ENCODE measurements at places on chromosomes 7 and 10.
A peak's percentile ranks its signal among the peaks of the same experiment; 100 is the strongest.

DNA sequence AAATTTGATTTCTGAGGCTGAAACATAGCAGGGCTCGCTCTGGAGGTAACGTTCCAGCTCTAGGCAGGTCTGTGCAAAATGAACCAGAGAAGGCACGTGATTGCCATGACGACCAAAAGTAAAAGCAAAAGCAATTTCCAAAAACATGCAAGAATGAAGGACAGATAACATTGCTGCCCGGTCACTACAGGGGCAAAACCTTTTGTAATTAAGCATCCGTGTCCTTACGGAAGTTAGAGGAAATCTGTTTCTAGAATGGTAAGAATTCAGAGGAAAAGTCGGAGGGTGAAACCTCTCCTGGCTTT lies 2.9 kb downstream of the KLF6 start:
- no peak for DNase-seq

DNA sequence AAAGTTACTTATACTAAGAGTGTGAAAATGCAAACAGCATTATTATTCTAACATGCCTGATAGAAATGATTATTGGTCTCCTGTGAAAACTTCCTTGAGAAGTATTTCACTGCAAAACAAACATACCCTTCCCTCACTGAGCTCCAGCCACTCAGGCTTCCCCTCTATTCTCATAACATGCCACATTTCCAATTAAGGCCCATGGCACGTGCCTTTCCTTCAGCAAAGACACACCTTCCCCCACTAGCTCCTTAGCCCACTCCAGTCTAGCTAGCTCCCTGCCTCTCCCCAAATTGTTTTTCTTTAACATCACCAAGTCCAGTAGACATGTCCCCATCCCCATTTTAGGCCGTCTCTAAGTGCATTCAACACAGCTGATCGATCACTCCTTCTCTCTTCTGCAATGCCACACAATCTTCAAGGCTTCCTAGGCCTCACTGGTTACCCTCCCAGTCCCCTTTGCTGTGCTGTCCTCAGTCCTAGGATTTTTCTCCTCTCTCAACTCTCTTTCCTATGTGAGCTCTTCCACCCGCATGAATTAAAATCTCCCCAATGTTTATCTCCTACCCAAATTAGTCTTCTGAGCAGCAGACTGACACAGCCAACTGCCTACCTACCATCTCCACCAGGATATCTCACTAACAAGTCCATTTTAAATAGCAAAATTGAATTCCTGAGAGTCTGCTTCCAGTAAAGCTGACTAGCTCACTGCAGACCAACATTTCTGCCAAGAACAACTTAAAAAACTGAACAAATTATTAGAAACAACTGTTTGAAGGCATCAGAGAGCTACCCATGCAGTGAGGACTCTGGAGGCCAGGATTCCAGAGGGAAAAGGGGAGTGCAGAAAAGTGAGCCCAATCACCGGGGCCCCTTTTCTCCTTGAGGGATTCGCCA lies 11.9 kb downstream of the CYTH3 start:
- no peak for DNase-seq

DNA sequence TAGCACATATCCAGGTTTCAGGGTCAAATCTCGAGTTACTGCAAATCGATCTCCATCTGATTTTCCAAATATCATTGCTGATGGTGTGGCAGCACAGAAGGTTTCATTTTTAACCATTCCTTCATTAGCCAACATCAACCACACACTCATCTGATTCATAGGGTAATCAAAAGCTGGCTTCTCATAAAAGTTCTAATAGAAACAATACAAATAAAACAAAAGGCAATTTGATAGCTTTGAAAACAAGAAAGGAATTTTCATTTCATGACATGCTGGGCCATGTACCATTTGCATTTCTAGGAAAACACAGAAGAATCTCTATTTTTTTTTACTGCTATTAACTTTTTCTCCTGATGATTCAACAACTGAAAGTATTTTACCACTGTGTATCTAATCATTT lies 147.7 kb upstream of the SLC26A5 start:
- DNase-seq: no peak

GRCh38 chr7:42432644-42433043 lies 195.6 kb upstream of the GLI3 start:
- DNase-seq: no peak

DNA sequence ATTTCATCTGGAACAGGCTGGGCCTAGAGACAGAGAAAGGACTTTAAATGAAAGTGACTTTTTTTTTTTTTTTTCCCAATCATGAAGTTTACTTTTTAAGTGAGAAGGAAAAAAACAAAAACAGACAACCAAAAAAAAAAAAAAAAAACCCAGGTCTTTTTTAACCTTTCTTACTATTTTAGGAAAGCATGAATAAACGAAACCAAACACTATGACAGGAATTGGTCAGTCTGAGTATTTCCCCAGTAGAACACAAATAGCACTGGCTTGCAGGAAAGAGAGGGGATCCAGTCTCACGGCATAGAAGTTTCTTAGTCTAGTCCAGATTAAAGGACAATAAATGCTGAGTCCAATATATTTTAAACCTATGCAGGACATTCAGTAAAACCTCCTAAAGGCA lies 180.5 kb upstream of the CCDC6 start:
- DNase-seq: no peak

DNA sequence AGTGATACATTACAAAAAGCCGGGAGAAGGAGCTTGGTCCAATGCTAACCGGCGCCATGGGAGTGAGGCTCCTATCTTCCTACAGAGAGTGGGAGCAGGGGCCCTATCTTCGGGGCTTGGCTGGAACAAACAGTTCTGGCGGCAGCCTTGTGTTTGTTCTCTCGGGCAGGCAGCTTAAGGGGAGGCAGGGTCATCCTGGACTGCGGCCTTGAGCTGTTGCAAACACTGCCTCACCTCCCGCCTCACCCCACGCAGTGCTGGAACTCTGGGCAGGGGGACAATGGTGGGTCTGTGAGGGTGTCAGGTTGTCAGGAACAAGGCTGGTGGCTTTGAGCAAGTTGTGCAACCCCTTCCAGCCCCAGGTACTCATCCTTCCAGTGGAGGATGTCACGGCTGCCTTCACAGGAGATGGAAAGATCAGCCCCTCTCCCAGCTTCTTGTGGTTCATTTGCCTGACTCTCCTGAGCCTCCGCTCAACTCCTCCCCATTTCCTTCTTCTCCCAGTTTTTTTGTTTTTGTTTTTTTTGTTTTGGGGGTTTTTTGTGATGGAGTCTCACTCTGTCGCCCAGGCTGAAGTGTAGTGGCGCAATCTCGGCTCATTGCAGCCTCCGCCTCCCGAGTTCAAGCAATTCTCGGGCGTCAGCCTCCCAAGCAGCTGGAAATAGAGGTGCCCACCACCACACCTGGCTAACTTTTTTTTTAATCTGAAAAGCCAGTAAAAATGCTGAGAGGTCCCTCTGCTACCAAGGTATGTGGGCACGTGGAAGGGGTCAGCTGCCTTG lies 57.4 kb downstream of the SPOCK2 start:
- DNase-seq: no peak

DNA sequence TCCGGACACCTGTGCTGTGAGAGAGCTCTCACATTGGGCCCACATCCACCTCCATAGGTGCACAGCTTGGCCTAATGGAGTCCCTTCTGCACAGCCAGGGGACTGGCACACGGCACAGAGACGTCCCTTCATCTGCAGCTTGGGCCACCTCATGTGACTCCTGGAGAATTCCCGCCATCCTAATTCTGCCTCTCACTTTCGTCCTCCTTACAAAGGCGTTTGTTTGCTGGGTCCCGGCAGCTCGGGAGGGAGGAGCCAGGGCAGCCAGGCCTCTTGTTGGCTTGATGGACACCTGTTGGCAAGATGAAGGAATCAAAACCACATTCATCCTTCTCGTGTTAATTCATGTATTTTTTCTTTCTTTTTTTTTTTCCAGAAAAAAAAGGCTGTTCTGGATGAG lies 30.7 kb upstream of the TTYH3 start:
- no peak for DNase-seq

DNA sequence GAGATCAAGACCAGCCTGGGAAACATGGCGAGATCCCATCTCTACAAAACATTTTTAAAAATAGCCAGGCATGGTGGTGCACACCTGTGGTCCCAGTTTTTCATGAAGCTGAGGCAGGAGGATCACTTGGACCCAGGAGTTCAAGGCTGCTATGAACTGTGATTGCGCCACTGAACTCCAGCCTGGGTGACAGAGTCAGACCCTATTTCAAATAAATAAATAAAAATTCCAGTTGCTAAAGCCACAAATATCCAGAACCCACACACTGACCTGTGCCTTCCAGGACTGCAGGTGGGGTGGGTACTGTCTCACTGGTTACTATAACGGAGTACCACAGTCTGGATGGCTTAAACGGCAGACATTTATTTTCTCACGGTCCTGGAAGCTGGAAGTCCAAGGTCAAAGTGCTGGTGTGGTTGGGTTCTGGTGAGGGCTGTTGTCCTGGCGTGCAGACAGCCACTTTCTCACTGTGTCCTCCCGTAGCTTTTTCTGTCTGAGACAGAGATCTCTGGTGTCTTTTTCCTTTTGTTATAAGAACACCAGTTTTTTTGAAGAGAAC lies 38.8 kb downstream of the ASB13 start:
- DNase-seq: no peak

DNA sequence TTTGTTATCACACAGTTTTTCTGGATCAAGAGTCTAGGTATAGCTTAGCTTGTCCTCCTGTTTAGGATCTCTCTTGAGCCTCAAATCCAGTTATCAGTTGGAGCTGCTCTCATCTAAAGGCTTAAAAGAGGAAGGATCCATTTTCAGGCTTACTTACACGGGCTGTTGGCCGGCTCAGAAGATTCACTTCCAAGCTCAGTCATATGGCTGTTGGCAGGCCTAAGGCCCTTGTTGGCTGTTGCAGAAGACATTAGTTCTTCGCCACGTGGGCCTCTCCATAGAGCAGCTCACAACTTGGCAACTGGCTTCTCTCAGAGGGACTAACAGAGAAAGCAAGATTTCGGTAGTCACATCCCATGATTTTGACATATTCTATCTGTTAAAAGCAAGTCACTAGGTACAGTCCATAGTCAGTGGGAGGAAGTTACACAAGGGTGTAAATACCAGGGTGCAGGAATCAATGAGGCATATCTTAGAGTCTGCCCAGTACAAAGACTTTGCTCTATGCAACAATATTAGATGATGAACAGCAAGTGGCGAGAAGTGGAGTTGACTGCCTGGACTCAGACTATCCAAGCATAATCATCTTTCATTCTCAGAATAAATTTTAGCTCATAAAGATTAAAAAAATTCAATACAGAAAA lies 280.1 kb upstream of the MBL2 start:
- DNase-seq: no peak

DNA sequence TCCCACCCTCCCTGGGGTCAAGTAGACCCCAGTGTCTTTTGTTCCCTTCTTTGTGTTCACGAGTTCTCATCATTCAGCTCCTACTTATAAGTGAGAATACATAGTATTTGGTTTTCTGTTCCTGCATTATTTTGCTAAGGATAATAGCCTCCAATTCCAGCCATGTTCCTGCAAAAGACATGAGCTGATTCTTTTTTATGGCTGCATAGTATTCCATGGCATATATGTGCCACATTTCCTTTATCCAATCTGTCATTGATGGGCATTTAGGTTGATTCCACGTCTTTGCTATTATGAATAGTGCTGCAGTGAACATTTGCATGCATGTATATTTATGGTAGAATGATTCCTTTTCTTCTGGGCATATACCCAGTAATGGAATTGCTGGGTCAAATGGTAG lies 28.3 kb upstream of the CAMK2B start:
- DNase-seq: no peak

DNA sequence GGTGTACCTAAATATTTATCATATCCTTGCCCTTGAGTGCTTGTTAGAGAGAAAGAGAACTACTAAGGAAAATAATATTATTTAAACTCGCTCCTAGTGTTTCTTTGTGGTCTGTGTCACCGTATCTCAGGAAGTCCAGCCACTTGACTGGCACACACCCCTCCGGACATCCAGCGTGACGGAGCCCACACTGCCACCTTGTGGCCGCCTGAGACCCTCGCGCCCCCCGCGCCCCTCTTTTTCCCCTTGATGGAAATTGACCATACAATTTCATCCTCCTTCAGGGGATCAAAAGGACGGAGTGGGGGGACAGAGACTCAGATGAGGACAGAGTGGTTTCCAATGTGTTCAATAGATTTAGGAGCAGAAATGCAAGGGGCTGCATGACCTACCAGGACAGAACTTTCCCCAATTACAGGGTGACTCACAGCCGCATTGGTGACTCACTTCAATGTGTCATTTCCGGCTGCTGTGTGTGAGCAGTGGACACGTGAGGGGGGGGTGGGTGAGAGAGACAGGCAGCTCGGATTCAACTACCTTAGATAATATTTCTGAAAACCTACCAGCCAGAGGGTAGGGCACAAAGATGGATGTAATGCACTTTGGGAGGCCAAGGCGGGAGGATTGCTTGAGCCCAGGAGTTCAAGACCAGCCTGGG lies 11.4 kb downstream of the SERPINE1 start:
- DNase-seq: peak; percentile 77

DNA sequence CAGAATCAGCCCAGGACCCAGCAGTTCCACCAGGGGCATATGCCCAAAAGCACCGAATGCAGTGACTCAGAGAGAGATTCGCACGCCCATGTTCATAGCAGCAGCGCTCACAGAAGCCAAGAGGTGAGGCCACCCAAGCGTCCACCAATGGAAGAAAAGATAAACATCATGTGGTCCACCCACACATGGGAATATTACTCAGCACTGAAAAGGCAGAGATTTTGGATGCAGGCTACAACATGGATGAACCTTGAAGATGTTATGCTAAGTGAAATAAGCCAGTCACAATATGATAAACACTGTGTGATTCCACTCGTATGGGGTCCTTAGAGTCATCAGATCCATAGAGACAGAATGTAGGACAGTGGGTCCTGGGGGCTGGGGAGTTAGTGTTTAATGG lies 427.4 kb downstream of the DNAJB6 start:
- DNase-seq: no peak

DNA sequence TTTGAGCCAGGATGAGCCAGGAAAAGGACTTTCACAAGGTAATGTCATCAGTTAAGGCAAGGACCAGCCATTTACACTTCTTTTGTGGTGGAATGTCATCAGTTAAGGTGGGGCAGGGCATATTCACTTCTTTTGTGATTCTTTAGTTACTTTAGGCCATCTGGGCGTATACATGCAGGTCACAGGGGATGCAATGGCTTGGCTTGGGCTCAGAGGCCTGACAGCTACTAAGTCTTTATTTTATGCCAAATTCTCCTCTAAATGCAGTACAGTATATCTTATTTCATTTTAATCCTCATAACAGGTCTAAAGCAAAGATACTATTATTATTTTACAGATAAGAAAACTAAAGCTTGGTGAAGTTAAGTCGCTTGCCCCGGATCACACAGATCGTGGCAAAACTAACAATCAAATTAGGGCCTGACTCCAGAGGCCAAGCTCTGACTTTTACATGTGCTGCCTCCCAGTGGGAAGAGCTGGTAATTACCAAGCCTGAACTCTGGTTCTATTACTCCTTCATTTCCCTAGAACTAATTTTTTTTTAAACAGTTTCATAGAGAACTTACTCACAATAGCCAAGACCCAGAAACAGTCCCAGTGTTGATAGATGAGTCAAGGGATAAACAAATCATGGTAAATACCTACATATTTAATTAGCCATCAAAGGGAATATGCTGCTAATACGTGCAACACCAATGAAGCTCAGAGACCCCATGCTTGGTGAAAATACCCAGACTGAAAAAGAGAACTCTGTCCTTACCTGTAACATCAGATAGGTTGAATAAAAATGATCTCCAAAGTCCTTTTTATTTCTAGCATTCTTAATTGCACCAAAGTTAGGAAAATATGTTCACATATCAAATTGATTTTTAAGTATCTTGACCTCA lies 35.4 kb downstream of the C7orf25 start:
- DNase-seq: peak; percentile 5

GRCh38 chr7:50166997-50167965 lies 74.2 kb upstream of the ZPBP start:
- DNase-seq: no peak
